ENCODE measurements at places on chromosomes 5 and 9.

DNA sequence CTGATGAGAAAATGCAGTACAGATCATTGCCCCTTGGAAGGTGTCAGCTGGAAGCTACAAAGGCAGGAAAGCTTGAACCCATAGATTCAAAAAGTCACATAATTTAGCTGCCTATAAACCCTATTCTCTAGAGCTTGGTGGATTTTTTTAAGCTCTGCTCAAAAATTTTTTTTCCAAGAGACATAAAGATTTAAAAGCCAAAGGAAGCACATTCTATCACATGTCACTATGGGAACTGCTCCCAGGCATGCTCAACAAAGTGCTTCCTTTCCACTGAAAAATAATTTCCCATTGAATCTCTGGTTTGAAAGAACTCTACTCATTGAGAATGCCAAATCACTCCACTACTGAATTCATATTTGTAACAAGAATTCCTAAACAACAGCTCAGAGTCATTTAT, 419.8 kb downstream of the CETN3 start:
- DNase-seq, result no peak

GRCh38 chr5:152185547-152186245, 219.4 kb downstream of the NMUR2 start:
- DNase-seq, result no peak

GRCh38 chr9:126122901-126123616, 203.6 kb upstream of the MVB12B start:
- no peak for DNase-seq

DNA sequence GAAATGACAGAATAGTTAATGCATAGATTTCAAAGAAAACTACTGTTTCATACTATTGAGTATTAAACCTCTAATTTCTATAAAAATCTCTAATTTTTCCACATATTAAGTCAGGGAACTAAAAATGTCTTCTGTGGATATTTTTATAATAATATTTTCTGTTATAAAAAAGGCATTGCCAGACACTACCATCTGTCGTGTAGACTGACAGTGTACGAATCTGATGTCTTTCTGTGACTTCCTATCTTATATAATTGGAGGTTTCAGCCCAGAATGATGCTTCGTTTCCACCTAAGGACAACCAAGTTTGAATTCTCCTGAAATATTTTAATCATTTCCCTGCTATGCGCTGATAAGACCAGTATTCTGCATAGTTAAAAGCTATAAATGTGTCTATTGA, 456.6 kb upstream of the ARRDC3 start:
- DNase-seq, result no peak

- DNase-seq, result no peak
Observed at GRCh38 chr5:145316282-145316681, 518.9 kb downstream of the PRELID2 start.

- DNase-seq, result no peak
Observed at GRCh38 chr9:120965344-120966012, 38.9 kb upstream of the TRAF1 start.

DNA sequence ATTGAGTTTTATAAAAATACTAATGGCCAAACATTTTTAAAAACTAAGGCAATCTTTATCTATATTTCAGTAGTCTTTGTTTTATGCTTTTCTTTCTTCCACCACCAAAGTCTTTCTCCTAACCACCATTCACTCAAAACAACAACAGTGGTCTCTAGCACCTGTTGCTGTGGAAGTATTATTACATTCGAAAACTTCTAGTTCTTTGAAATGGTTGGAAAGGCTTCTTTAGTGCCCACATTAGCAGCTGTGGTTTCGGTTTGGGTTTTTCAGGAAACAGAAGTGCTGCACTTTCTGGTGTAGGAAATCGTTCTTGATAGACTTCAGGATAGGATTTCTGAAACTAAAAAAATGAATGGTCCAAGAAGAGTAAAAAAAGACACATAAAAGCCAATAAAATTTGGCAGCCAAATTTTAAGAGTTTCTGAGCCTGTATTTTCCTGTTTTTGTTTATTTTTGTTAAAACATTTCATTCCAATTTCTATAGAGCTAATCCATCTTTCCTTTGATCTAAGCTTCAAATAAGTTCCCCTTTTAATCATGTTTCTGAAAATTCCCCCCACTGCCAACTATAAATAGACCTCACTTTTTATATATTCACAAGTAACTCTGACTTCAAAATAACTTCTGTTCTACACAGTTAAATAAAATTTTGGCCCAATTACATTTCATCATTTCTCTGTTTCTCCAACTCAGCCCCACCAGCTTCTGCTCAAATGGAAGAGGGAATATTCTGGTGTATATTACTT, 102.2 kb downstream of the DEPDC1B start:
- no peak for DNase-seq

Measured in cortex of kidney (tissue), 1 donor.